ENCODE measurements at places on chromosomes 7 and 10.

DNA sequence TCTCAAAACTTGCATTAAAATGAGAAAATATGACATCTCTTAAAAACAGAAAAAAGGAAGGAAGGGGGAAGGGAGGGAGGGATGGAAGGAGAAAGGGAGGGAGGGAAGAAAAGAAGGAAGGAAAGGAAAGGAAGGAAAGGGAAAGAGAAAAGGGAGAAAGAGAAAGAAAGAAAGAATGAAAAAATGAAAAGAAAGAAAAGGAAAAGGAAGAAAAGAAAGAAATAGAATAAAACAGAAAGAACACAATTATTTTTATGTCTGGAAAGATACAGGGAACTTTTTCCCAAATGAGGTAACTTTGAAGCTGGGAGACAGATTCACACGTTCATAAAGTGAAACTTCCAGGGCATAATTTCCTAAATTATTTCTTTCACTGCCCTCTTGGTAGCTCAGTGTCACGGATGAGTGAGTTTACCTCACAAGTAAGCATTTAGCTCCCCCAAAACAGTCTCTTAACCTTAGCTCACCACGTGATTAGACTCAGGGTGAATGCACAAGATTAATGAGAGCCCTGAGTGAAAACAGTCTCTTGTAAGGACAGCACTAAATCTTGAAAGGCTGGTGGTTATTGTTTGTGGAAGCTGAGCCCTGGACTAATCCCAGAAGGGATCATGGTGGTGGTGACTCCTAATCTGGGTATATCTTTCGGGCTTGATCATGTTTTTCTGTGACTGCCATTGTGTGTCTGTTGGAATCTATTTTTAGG is 74.1 kb upstream of the HDAC9 start:
- no peak for DNase-seq

DNA sequence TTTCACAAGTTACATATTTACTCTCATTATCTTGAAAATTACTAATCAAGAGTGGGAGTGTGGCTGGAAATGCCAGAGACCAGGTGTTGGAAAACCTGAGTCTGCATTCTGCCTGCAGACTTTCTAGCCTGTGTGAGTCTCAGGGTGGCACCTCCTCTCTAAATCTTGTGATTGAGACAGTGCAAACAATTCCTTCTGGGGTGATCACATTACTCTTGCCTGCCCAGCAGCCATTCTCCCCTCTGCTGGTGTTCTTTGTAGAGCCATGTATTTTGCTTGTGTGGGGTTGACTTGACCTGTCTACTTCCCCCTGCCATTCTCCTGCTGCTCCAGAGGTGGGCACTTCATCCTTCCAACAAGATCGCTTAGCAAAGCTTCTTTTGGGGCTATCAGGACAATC is 101.1 kb downstream of the RAPGEF5 start:
- no peak for DNase-seq

- DNase-seq, result no peak
Observed at GRCh38 chr7:77438131-77438530, 22.0 kb upstream of the GSAP start.

GRCh38 chr7:121876656-121877500 is 3.9 kb downstream of the PTPRZ1 start:
- no peak for DNase-seq

DNA sequence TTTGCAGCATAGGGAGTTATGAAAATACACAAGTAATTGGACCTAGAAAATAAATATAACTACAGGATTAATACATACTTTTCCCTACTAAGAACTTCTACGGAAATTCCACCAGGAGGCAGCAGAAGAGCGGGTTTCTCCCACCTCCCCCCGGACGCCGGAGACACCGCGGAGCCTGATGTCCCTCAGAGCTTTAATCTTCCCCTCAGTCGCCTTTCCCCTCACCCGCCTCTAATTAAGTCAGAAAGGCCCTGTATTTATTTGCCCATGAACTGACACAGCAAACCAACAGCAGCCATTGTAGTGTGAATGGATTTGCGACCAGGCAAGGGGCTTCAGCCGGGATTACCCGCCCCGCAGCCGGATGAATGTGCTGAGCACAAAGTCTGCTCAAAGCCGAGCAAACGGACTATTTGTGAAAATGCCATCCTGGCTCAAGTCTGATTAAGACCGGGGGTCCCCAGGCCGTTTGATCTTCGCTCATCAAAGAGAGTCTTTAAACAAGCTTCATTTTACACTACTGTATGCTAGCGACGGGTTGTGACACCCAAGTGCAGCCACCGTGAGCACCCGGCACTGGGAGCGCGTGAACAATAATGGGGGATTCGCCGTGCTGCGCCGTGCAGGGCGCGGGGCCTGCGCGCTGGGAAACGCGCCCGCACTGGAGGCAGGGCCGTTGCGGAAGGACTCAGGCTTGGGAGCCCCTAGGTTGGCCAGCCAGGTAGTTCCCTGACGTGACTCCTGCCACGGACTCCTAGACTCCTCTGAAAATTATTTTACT is 5.6 kb upstream of the DKK1 start:
- DNase-seq, result peak; percentile 23

- no peak for DNase-seq
Observed at GRCh38 chr7:69334701-69335100, 263.6 kb upstream of the AUTS2 start.

- no peak for DNase-seq
Observed at GRCh38 chr7:156324201-156324600, 316.4 kb upstream of the RNF32 start.

- DNase-seq, result no peak
Observed at GRCh38 chr10:96890172-96890513, 58.0 kb downstream of the LCOR start.

- peak; percentile 15 for DNase-seq
Observed at GRCh38 chr10:68327889-68328786, 3.7 kb upstream of the HNRNPH3 start.

DNA sequence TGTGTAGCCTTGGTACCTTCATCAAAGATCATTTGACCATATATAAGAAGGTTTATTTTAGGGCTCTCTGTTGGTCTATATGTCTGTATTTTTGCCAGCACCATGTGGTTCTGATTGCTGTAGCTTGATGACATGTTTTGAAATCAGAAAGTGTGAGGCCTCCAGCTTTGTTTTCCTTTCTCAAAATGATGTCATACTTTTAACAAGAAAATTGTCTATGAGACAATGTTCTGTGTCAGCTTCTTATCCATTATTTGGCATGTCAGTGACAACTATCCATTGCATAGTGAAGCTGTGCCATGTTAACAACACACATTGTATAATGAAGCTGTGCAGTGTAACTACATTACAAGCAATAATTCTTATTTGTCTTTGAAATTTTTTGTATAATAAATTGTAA is 9.1 kb upstream of the PPP1R9A start:
- DNase-seq, result no peak

GRCh38 chr7:94056796-94057207 is 52.6 kb upstream of the BET1 start:
- DNase-seq, result no peak

- peak; percentile 76 for DNase-seq
Observed at GRCh38 chr7:25069900-25070443, 55.1 kb downstream of the CYCS start.

GRCh38 chr7:100493476-100494264 is 9.9 kb downstream of the NYAP1 start:
- DNase-seq, result no peak

GRCh38 chr7:22248111-22248809 is 108.7 kb downstream of the RAPGEF5 start:
- no peak for DNase-seq

GRCh38 chr10:116783011-116783655 is 40.8 kb upstream of the HSPA12A start:
- no peak for DNase-seq

- no peak for DNase-seq
Observed at GRCh38 chr7:24279512-24279911, 4.5 kb upstream of the NPY start.

DNA sequence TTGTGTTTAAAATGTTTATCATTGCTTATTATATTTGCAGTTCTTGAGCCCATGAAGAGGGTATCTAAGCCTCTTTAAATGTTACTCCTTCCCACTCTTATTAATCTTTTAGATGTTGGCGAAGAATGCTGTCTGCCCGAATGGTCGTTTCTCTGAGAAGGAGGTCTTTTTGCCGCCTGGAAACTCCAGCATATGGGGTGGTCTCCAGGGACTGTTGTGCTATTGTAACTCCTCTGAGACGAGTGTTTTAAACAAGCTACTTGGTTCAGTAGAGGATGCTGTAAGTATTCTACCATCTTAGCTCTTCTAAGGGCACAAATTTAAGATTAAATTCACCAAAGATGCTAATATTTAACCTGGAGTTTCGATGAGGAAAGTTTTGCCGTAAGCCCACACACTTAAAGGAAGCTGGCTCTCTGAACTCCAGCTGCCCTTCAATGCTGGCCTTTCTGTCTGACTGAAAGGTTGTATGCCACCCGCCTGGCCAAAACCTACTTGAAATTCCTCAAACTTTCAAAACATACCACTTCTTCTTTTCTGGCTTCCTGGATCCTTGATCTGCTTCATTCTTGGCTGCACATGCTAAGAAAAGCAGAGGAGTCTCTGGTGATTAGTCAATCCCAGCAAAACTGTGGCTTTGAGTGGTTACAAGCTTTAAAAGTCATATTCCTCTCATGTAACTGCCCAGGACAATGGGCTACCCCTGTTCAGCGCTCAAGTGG is 74.7 kb downstream of the ABCA13 start:
- no peak for DNase-seq

- no peak for DNase-seq
Observed at GRCh38 chr10:56318816-56319215, 42.2 kb downstream of the ZWINT start.

DNA sequence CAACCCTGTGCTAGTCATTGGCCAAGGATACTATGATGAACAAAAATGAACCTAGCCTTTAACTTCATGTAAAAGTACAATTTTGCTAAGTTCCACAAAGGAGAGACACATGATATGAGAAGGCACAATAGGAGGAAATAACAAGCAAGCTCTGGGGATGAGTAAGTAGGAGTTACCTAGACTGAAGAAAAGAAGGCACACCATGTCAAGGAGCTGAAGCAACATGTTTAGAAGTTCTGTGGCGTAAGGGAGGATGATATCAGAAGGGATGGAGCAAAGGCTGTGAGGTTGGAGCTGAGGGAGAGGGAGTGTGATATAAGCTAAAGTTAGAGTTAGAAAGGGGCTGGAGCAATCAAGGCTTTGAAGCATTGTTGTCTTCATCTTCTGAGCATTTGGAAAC is 25.6 kb downstream of the KIFBP start:
- DNase-seq, result no peak

GRCh38 chr7:139035586-139036353 is at the start of gene ZC3HAV1L:
Gene ZC3HAV1L (minus strand): TSS chr7:139036042. CDS start chr7:139036017, 25 bp downstream.
- no peak for DNase-seq

- peak; percentile 5 for DNase-seq
Observed at GRCh38 chr7:71735961-71736556, 604.1 kb downstream of the GALNT17 start.

Data from amniotic stem cell (primary cell).